ENCODE measurements at places on chromosomes 4 and X.

- DNase-seq = no peak
These were observed 81.0 kb downstream of the ADGRA3 start for GRCh38 chr4:22434895-22435294.

GRCh38 chr4:43242606-43243005, 350.1 kb downstream of the GRXCR1 start:
- peak; percentile 51 for DNase-seq

DNA sequence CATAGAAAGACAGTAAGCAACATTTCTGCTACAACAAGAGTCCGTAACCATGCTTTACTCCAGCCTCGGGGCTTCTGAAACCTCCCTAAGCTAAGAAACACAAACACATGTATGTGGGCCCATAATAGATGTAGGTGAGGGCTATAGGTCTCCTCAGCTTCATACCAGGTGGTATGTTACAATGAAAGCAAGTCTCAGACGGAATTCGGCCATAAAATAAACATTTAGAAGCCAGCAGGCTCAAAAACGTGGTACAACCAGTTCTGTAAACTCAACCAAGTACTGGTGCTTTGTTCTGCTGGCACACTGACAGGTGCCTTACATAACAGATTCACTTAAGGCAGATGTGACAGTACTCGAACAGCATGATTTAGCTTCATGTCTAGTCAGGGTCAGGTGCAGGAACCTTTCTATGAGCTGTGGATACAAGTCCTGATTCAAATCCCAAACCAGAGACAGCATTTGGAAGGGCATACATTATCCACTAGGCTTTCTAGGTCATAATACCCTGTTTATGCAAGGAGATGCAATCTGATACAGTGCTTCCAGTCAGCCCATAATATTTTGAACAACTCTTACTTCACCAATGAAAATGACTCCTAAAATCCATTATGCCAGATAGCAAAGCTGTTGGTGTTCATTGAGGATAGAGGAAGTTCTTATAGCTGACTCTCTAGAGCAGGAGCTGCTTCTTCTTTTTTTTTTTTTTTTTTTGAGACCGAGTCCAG, 113.8 kb upstream of the ENPP6 start:
- no peak for DNase-seq

GRCh38 chr4:94550851-94551250, 99.1 kb downstream of the PDLIM5 start:
- DNase-seq = no peak

- no peak for DNase-seq
These were observed 325.4 kb upstream of the GALNT7 start for GRCh38 chr4:172843192-172843591.

GRCh38 chrX:138191998-138192397, 519.5 kb downstream of the FGF13 start:
- DNase-seq = no peak

DNA sequence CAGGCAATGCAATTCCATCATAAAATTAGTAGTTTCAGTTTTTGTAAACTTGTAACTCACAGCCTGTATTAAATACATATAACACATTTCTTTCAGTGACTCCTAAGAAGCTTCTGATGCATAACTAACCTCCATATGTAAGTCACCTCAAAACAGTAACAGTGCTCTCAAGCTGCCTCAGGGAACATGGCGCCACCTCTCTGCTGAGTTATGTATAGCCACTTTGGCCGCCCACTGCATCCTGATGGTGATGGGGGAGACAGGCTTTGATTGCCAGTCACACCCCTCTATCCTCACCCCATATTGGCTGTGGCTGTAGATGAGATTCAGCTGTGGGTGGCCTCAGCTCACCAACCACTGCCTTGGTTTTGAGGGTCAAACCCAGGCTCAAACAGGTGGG, 54.3 kb downstream of the LRBA start:
- no peak for DNase-seq

- DNase-seq = no peak
These were observed 137.8 kb upstream of the CPEB2 start for GRCh38 chr4:14864365-14865030.

GRCh38 chr4:76651616-76652015, 216.6 kb downstream of the SHROOM3 start:
- no peak for DNase-seq

- no peak for DNase-seq
These were observed 22.4 kb upstream of the UBA6 start for GRCh38 chr4:67723341-67723740.

DNA sequence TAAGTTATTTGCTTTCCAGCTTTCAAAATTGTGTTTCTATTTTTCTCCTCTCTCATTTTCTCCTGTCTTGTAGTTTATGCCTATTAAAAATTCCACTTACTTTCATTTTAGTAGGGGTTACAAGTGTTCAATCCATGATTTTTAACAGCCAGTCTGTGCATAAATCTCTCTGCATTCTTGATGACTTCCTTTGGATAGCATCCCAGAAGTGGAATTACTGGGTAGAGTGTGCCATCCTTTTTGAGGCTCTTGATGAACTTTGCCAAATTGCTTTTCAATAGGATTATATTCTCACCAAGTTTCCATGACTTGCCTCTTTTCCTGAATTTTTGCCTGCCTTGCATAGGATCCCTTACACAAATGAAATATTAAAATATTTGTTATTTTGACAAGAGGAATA, 58.5 kb downstream of the DIPK2B start:
- peak; percentile 9 for DNase-seq

DNA sequence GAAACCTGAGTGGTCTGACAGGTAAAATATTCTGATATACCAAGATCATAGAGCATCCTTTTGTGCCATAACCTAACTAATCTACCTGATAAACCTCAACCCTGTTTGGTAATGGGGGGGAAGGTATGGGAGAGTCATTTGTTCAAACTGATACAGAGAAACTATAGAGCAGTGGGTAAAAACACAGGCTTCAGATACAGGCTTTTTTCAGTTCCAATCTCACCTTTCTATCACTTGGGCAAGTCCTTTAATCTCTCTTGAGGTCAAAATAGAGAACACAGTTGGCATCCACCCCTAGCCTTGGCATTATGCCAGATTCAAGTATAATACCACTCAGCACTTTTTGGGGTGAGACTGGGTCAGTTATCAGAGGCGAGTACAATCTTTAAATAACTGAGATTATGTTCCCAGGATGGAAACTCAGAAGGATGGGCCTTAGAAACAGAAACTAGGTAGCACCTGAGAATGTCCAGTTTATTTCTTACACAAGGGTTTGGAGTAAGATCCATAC, 880 bp upstream of the ETDC start:
- DNase-seq = no peak

- DNase-seq = no peak
These were observed 90.9 kb downstream of the COMMD8 start for GRCh38 chr4:47372561-47372960.

DNA sequence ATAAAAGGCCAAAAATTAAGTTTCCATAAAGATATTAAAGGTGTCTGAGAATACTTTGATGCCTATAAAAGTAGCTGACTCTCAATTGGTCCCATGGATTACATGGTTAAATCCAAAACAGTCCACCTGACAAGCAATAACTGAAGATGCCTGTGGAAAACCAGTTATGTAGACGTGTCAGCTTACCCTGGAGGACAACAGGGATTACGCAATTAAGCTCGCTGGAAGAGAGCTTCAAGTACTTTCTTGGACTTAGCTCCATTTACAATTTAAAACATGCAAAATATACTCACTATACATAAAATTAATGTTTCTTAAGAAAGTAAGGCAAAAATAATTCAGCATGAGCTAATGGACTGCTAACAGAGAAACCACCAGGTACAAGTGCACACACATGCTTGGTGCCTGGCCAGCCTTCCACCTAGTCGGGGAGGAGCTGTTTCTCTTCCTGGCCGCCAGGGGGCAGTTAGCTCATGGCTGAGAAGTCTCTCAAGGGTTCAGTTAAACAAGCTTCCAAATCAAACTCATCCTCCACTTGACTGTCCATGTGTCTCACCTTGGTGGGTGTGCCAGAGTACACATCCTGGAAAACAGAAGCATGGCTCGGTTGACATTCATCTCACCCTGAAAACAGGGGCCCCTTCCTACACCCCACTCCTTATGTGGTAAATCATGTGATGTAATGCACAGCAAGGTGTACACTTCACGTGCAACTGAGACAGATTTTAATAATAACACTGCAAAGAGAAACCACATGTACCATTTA, 9.2 kb upstream of the FAM53A start:
- DNase-seq = no peak

- DNase-seq = peak; percentile 17
These were observed 269.6 kb downstream of the GBA3 start for GRCh38 chr4:22962295-22962694.

- DNase-seq = peak; percentile 16
These were observed 292.9 kb downstream of the TLL1 start for GRCh38 chr4:166165829-166166420.

- DNase-seq = no peak
These were observed 427.2 kb downstream of the MAPK10 start for GRCh38 chr4:85932500-85933290.

GRCh38 chr4:87880106-87880505, 47.3 kb downstream of the MEPE start:
- no peak for DNase-seq

- no peak for DNase-seq
These were observed 578 bp downstream of the DCUN1D4 start for GRCh38 chr4:51843309-51844152.

DNA sequence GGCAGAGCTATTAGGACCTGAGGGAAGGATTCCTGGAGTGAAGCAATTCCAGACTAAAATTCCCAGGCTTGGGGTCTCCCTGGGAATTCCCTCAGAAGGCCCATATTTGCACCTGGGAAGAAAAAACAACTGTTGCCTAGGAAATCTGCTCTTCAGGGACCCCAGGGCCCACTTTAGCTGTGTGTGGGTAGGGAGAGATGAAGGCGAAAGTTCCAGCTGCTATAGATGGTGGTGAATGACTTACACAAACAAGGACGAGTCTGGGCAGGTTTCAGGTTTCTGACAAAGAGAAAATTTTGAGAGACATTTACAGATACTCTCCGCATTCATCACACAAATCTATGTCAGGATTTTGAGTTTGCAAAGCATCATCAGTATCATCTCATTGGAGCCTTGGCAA, 126.1 kb downstream of the GPC3 start:
- no peak for DNase-seq

DNA sequence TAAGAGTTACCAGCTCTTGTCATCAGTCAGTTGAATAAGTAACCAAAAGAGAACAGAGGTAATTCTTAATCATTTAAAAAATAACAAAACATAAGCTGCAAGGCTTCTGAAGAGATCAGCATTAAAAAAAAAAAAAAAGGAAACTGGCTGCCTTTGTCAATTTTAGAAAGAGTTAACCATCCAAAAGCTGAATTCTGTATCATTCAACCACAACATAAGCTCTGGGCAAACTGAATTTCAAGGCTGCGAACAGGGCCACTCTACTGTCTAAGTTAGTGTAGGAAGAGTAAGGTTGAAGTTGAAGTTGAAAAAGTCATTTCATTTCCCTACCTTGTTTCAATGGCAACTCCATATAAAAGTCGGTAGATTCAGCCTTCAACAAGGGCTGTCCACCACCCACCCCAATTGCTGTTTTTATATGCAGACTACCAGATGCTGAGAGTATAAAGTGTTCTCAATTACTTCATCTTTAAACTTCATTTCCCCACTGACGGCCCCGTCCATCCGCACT, 1.1 kb upstream of the LIN54 start:
- no peak for DNase-seq

DNA sequence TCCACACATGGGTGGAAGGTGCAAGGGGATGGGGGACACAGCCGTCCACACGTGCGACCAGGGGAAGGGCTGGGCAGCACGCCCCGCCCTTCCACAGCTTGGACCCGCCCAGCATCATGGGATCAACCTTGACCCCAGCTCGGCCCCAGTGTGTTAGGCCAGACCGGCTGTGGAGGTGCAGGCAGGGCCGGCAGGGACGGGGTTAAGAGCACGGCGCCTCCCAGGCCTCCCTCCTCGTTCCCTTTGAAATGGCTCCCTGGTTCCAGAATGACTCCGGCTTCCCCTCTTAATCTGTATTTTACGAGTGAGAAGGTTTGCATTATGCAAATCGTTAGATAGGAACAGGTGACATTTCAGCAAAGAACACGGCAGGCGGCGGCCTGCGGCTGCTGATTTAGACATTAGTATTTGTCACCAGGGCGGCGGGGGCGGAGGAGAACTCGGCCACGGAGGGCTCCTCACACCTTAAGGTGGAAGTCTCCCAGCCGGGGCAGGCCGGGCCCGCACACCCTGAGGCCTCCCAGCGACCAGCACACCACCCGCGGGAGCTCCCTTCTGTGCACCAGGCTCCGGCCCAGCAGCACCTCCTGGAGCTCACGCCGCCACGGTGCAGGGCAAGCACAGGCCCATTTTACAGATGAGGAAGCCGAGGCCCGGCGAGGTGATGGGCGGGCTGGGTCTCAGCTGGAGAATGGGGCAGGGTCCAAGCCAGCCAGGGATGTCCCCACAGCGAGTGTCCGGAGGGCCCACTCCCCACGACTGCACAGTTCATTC, 116.1 kb downstream of the FAM53A start:
- DNase-seq = no peak

GRCh38 chrX:39688576-39689375, 409.0 kb downstream of the BCOR start:
- no peak for DNase-seq

DNA sequence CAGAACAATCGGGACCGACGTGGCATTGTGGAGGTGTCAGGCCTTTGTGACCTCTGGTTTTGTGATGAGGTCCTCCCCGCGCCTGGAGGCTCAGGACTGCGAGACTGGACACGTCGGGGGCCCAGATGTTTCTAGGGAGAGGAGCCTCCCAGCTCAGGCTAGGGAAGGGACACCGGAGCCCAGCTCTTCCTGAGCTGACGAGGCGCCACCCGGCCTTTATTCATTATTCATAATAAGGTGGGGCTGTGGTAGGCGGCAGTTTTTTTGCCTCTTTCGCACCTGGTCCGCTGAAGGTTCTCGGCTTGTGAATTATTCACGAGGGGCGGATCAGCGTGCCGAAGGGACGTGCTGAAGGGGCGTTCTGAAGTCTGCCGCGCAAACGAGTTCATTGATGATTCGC, 2.3 kb upstream of the UBA1 start:
- no peak for DNase-seq

DNA sequence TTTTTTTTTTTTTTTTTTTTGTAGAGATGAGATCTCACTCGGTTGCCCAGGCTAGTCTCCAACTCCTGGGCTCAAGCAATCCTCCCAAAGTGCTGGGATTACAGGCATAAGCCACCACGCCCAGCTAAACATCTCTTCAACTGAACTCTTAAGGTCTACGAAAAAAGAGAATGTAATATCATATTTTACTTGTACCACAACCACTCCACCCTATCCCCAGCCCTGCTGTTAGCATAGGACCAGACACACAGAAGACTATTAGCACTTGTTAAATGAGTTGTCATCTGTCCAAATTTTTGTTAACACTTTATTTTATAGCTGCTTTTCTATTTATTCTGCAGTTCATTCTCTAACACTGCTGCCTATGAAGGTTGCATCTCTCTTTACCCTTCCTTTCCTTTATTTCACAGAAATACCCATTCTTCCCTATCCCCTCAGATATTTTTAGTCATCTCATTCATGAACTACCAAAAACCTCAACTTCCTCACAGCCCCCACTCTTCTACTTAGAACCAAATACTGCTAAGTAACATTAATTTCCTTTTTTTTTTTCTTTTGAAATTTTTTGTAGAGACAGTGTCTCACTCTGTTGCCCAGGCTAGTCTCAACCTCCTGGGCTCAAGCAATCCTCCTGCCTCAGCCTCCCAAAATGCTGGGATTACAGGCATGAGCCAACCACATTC, 10.1 kb downstream of the SNX12 start:
- no peak for DNase-seq

Data from GM04503 (cell line).